Gastroesophageal sphincter (tissue), 4 donors: ENCODE measurements at places on chromosomes 7 and 10.

GRCh38 chr7:50552139-50552538 is 13.1 kb downstream of the DDC start:
- ATAC-seq, result no peak

GRCh38 chr7:49670991-49671390 is 102.4 kb upstream of the VWC2 start:
- ATAC-seq, result no peak

DNA sequence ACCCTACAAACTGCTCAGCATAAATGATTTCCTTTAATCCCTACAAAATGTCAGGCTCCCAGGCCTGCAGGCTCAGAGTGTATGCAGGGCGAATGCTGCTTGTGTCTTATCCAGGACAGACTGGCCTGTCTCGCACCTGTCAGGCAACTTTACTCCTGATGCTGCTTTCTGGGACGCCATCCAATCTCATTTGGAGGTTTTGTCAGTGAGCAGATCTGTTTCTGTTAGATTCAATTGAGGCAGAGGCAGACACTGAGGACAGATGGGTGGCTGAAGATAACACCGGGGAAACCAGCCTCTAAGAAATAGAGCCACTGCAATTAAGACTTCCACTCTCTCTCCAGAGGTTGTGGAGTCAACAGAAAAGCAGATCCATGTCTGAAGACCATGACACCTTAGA is 115.6 kb downstream of the DPP6 start:
- ATAC-seq, result no peak

DNA sequence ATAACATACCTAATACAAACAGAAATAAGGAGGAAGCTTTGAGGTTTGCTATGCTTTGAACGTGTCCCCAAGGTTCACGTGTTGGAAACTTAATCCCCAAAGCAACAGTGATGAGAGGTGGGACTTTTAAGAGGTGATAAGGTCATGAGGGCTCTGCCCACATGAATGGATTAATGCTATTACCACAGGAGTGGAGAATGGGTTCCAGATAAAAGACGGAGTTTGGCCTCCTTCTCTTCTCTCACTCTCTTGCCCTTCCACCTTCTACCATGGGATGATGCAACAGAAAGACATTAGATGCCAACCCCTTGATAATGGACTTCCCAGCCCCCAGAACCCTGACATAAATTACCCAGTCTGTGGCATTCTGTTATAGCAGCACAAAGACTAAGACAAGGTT is 9.6 kb downstream of the ITGB1 start:
- no peak for ATAC-seq

DNA sequence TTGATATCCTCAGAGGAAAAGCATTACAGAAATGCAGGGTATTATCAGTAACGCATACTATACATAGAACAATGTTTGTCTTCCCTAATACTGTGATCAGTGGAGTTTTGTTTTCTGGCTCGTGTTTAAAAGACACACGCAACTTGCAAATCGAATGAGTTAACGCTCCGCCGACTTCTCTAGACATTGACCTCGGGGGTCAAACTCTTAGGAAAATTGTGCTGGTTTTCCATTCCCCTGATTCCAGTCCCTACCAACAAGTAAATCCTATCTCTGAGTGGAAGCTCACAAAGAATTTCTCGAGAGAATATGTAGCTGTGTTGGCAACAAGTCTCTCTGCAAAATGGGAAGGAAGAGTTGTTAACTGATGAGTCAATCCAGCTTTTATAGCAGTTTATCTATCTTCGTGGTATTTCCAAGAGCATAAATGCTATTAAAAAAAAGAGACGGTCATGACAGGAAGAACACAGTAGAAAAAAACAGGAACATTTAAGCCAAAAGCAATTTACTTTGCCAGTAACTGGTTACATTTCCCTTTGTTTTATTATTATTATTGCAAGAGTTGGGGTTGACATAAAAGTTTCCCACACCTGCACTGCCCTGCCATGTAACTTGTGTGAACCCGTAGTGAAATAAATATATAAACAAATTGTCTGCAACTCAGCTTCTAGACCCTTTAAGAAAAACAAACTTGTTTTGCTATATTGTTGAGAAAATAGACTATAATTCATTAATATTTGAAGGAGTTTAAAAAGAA is 144.4 kb downstream of the ARID5B start:
- peak; percentile 26 for ATAC-seq

DNA sequence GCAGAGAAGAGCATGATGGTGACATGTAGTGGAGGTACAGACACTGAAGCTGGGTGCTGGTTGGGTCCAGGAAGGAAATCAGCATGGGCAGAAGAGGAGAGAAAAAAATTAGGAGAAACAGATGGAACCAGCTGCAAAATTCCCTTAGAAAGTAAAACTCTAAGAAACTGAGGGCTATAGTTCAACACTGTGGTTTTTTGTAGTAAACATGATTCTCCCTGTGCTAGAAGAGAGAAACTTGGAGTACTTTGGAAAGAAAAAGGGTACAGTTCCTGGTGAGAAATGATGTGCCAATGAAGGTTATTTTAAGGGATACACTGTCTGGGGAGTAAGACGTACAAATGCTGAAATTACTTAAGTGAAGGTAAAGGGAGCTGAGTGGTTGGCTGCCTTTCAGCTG is 181.5 kb upstream of the HPS1 start:
- no peak for ATAC-seq

DNA sequence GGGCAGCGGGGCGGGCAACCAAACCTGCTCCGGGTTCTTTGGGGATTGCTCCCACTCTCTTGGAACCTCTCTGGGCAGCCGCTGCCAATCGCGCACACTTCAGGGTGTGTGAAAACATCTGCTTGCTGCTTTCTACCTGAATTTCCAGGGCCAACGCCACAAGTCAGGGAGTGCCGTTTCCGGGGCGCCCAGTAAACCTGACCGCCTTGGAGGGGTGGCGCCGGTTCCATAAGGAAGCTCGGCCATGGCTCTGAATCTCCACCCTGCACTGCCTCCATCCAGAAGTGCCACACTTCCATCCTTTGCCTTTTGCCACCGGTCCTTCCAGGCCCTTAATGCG is 679 bp upstream of the AFAP1L2 start:
- ATAC-seq, result no peak

DNA sequence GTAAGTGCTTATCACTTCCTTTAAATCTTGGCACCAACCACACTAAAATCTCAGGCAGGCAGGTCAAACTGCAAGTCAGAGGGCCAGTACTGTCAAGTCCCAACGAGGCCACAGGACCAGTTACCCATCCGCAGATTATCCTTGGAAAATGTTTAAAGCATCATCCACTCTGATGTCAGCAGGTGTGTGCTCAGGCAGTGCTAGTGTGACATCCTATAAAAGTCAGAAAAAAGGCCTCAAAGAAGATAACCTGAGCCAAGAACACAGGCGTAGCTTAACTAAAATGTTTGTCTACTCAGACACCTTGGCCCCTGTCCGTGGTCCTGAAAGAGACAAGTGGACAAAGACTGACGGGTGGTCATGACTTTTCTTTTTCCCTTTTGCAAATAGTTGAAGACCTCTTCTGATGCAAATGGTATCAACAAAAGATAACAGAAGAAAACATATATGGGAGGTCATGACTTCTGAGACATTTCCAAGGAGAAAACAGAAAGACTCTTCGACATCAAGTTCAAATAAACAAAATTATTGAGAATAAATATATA is 309.3 kb downstream of the KCNMA1 start:
- ATAC-seq, result no peak

GRCh38 chr7:106863274-106863997 is 1.6 kb upstream of the PIK3CG start:
- no peak for ATAC-seq

DNA sequence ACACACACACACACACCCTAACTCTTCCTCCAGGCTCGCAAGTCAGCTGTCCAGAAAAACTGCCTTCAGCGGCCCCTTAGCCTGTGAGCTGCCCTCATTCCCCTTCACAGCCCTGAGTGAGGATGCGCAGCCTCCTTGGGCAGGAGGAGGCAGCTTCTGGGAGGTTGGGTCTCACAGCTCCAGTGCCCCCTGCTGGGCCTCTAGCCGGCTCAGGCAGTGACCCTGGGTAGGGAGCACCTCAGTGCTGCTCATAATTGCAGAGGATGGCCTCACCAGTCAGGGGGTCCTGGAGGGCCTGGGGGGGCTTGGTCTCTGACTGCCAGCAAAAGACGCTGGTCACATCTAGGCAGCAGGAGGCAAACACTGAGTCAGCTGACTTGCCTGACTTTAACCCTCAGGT is 43.7 kb downstream of the ZNF273 start:
- ATAC-seq, result peak; percentile 25

DNA sequence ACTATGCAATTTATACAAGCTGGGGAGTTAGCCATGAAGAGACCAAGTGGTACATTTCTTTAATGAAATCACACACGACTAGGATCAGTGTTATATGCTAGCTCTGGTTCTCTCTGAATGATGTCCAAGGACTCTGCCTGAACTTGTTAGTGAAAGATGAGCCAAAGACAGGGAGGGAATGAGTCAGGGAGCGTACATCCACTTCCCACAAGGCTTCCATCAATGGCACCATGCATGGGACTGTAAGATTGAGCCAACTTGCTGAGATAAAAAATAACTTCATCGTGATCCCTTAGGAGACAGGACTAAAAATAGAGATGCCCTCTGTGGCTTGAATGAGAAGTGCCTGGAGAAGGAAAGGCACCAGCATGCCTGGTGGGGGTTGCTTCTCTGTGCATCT is 629.7 kb downstream of the ACTR3B start:
- ATAC-seq, result peak; percentile 87

DNA sequence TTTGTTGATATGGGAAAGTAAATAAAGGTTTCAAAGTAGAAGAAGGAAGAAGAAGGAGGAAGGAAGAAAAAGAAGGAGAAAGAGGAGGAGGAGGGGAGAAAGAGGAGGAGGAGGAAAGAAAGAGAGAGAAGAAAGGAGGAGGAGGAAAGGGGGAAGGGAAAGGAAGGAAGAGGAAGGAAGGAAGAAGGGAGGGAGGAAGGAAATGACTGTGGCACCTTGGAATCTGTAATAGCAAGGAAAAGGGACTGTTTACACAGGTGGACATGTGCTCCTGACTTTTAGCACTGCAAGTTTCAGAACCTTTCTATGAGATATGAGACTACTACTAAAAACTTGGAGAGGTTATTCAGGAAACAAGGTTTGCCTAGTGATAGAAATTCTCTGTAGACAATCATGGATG is 153.2 kb downstream of the BTAF1 start:
- no peak for ATAC-seq

GRCh38 chr10:113274176-113274829 is 278.6 kb upstream of the HABP2 start:
- peak; percentile 63 for ATAC-seq

GRCh38 chr7:75937958-75938786 is 23.2 kb downstream of the POR start:
- peak; percentile 72 for ATAC-seq

DNA sequence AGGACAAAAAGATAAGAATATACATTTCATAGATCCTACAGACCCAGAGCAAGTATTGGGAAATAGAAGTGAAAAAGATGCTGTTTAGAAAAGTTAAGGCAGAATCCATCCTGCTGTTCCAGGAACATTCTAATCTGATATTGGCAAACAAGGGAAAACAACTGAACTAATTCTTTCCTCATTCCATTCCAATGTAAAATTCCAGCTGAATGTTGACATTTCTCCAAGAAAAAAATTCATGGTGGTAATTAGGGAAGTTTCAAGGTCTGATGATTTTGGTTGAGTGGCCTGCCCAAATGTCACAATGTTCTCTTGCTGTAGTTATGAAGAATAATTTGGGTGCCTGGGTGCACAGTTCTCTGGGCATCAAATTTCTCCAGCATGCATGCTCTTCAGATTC is 15.2 kb downstream of the PIP start:
- ATAC-seq, result no peak

GRCh38 chr7:37234334-37234733 is 214.3 kb downstream of the ELMO1 start:
- ATAC-seq, result no peak

DNA sequence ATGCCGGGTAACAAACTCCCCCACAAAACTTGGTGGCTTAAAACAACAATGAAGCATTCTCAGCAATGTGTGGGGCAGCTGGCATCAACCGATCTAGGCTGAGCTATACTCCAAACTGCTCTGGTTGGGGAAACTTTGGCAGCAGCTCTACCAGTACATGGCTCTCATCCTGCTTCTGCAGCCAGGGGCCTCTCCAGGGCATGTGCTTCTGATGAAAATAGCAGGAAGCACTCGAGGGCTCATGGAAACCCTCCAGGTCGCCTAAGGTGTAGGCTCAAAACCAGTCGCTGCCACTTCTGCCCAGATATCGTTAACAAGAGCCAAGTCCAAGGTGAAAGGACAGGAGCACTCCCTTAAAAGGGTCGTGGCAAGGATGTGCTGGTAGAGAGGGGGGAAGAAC is 134.1 kb downstream of the TEX36 start:
- no peak for ATAC-seq

DNA sequence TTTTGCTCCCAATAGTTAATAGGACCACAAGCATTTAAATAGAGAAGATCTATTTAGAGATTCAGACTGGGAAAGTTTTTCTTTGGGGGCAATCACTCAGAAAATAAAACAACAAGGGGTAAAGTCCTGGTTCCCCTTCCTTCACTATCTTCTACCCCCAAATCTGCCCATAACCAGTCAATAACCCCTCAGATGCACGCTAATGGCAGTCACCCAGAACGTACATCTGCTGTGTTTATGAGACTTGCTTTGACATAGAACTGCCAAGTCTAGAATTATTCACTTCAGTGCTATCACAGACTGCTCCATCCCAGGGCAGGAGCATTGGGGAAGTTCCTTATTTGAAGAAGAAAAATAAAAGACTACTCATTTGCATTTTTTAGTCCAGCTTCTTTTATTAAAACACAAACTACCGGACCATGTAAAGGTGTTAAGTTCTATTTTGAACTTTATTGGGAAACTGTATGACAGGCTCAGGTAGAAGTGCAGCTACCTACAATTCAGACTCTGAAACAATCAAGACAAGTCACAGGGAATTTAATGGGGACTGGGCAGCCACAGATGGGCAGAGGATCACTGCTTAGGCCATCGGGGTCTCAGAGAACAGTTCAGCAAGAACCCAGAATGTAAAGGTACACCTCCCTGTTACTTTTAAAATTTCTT is 38.4 kb downstream of the ANK3 start:
- ATAC-seq, result no peak

GRCh38 chr7:71868797-71869196 is 543.3 kb downstream of the CALN1 start:
- ATAC-seq, result no peak

GRCh38 chr7:2012981-2013380 is 219.8 kb downstream of the MAD1L1 start:
- ATAC-seq, result no peak

GRCh38 chr10:129935867-129936152 is 28.3 kb downstream of the EBF3 start:
- no peak for ATAC-seq

GRCh38 chr7:1121886-1122831 is 34.2 kb downstream of the GPER1 start:
- ATAC-seq, result no peak

- no peak for ATAC-seq
Measured at GRCh38 chr10:75319274-75319673, 82.3 kb downstream of the ZNF503 start.

DNA sequence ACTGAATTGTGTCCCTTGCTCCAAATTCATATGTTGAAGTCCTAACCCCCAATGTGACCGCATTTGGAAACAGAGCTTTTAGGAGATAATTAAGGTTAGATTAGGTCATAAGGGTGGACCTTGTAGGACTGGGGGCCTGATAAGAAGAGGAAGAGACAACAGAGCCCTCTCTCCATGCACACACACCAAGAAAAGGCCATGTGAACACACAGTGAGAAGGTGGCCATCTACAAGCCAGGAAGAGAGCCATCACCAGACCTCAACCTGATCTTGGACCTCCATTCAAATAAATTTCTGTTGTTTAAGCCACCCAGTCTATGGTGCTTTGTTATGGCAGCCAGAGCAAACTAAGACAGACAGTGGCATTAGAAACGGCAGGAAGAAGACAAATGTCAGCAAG is 12.5 kb upstream of the PRKAR2B start:
- ATAC-seq, result no peak
